ENCODE measurements at places on chromosomes 13 and 19.
A peak's percentile ranks its signal among the peaks of the same experiment; 100 is the strongest.

GRCh38 chr19:40613690-40614621 is 12.8 kb downstream of the LTBP4 start:
- DNase-seq, result peak; percentile 76

- DNase-seq, result no peak
Measured at GRCh38 chr19:29603308-29603707, 2.8 kb upstream of the POP4 start.

DNA sequence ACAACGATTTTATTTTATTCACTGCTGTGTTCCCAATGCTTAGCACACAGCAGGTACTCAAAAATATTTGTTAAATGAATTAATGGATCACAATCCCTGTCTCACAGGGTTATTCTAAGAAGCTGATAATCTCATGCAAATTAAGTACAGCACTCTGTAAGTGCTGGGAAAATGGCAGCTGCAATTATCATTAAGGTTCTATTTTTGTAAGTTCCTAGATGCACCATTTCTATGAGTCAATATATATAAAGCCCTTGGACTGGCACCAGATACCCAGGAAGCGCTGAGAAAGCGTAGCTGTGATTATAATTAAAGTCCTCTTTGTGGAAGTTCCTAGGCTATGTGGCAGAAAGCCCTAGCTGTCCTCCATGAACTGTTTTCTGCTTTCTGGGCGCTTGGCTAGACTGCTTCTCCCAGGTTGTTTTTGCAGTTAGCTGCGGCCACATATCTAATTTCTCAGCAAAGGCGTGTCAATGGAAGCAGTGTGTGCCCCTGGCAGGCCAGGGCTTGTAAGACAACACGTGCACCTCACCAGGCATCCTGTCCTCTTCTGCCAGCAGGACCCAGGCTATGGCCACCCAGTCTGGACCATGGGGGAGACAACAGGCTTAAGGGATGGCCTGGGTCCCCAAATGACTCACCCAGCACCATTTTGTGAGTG is 5.2 kb upstream of the SRRM5 start:
- DNase-seq, result peak; percentile 78

GRCh38 chr13:51222037-51222685 is at the start of gene FAM124A:
FAM124A (plus strand) TSS chr13:51222398; CDS start chr13:51222502, 104 bp downstream.
- no peak for DNase-seq

- DNase-seq, result no peak
Measured at GRCh38 chr13:18948664-18949488, 232.7 kb downstream of the TUBA3C start.

- no peak for DNase-seq
Measured at GRCh38 chr13:54536112-54536511, 1507.5 kb downstream of the OLFM4 start.

- DNase-seq, result no peak
Measured at GRCh38 chr19:531753-532560, at the start of gene CDC34. CDC34 (plus strand) TSS chr19:531760; CDS start chr19:531932, 172 bp downstream.

GRCh38 chr13:62234780-62235440 is 819.3 kb upstream of the PCDH20 start:
- DNase-seq, result no peak

- DNase-seq, result no peak
Measured at GRCh38 chr19:31350693-31351055, 1.4 kb upstream of the TSHZ3 start.

GRCh38 chr13:98782654-98783053 is 30.2 kb upstream of the SLC15A1 start:
- DNase-seq, result no peak

- no peak for DNase-seq
Measured at GRCh38 chr13:26989261-26989956, 182.2 kb downstream of the USP12 start.

DNA sequence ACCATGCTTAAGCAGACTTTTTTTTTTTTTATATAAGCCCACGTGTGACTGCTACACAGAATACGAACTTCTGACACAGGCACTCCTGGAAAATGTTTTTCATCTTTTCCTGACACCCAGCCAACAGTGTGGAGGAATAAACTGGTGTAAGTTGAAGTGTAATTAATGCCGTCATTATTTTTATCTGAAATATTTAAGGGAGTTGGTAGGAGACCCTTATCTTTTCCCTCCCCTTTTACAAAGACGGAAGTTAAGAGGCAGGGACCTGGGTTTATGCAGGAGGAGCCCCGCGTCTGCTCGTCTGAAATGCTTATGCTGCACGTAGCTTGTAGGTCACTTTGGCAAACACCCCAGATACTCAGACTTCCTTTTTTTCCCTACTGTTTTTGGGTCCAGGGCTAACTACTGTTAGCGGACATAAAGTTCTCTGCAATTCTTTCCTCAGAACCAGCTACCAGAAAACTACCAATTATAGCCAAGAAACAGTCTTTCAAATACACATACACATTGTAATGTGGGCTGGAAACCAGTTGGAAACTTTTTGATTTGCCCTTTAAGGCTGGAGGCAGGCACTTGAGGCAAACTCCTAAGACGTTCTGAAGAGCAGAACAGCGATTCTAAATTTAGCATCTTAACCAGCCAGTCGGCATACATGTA is 50.8 kb downstream of the EFNB2 start:
- DNase-seq, result no peak

DNA sequence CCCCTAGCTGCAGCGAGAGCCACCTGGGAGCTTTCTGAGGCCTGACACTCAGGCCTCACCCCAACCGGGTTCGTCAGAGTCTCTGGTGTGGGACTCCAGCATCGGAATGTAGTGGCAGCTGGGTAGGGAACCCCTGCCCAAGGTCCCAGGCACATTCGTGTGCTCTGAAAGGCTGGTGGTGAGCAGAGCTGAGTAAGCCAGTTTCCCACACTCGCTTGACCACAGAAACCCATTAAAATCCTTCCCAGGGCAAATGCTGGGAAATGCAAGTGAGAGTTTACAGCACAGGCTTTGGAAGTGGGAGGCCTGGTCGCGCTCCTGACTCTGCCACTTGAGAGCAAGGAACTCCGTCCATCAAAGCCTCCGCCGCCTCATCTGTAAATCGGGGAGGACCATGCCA is 4.2 kb downstream of the TRAPPC6A start:
- DNase-seq, result no peak

- no peak for DNase-seq
Measured at GRCh38 chr13:44906713-44907112, 82.6 kb downstream of the NUFIP1 start.

DNA sequence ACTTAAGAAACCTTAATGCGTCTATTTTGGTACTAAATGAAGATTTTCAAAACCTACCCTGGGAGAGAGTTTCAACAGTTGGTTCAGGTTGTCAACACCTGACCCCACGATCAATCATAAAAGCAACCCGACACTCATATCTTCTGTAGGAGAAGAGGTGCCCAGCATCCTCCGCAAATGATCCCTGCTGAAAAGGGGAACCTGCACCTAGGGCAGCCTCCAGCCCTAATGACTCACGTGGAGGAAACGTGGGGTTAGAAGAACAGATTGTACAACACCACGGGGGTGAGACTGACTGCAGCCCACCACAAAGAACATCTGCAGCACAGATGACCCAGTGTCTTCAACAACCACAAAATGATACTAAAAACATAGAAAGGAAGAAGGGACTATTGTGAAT is 116.3 kb downstream of the RAB20 start:
- DNase-seq, result no peak

- DNase-seq, result no peak
Measured at GRCh38 chr13:48148454-48148853, 53.5 kb upstream of the MED4 start.

DNA sequence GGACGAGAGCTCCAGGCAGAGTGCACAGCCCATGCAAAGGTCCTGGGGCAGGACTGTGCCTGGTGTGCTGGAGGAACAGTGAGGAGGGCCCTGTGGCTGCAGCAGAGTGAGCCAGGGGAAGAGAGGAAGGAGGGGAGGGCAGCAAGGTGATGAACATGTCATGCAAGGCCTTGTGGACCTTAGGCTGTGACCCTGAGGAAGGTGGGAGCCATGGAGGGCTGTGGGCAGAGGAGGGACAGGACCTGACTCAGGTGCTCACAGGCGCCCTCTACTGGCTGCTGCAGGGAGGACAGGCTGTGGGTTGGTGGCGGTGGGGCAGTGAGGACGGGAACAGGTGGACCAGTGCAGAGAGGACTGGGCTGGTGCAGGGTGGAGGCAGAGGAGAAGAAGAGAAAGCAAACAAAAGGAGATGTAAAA is 170.3 kb downstream of the PTPRS start:
- no peak for DNase-seq

DNA sequence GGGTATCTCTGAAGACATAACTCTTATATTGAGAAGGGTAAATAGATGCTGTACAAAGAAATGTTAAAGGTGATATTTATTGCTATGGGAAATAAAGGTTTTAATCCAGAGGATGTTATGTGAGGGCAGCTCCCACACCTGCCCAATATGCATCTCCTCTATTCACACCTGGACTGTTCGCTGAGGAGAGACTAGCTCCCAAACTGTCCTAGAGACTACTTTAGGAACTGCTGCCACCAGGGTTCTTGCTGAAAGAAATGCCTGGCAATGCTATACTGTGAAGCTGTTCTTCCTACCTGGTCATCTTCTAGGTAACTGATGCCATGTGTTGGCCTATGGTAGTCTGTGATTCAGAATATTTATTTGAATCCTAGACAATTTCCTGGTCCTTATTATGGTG is 1421.5 kb upstream of the SPRY2 start:
- no peak for DNase-seq

DNA sequence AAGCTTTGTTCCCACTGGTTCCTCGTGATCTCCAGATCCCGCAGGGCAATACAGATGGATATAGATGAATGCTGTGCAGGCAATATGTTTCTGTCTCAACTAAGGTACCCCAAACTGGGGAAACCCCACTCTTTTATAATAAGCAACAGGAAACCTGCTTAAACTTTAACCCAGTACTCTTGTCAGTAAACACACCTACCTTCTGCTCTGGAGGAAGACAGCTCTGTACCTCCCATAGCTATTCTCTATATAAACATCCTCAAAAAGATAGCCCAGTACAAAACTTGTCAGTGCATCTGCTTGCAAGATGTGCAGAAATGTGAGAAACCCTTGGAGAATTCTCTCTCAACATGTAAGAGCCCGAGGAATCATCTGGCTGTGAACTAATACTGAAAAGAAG is 583.6 kb downstream of the OLFM4 start:
- DNase-seq, result no peak

DNA sequence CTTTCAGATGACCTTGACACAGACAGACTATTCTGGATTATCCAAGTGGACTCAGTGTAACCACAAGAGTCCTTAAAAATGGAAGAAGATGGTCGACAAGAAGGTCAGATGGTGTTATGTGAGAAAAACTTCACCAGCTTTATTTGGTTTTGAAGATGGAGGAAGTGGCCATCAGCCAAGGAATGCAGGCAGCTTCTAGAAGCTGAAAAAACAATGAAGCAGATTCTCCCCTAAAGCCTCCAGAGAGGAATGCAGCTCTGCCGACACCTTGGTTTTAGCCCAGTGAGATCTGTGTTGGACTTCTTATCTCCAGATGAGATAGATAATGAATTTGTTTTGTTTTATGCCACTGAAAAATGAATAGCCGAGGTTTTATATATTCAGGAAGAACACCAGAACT is 501.5 kb downstream of the DCT start:
- no peak for DNase-seq

GRCh38 chr19:33580645-33581037 is 41.1 kb upstream of the CHST8 start:
- DNase-seq, result no peak

DNA sequence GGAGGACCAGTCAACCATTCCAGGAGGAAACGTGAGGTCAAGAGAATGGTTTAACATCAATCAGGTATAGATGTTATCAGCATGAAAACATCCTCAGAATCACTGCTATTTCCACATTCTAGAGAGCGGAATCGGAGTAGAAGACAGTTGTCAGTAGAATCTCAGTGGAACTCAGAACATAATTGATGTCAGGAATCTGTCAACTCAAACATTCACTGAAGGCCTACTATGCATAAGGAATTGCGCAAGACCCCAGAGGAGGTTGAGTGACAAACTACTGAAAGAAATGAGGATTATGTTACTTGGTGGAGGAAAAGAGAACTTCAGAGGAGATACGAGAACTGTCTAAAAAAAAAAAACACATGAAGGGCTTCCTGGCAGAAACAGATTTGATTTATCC is 97.8 kb downstream of the LHFPL6 start:
- DNase-seq, result no peak

GRCh38 chr13:33548069-33548468 is 262.5 kb upstream of the STARD13 start:
- DNase-seq, result no peak

DNA sequence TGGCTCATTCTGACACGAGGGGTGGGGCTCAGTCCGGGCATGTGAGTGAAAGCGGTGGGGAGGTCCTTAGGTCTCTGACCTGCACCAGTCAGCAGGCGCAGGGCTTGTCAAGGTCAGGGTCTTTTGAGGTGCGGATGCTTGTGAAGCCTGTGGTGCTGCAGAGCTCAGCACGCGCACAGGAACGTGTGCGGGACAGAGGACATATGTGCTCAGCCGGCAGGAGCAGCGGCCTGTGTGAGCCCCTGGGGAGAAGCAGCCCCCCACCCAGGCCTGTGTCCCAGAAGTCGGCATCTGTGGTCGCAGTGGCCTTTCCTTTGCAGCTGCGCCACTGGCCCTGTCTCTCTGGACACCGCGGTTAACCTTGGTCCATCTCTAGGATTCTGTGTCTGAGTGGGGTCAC is 30.9 kb downstream of the ATP4B start:
- no peak for DNase-seq

GRCh38 chr19:7641290-7642276 is 4.7 kb downstream of the STXBP2 start:
- no peak for DNase-seq

- no peak for DNase-seq
Measured at GRCh38 chr13:31950111-31950815, 81.3 kb upstream of the FRY start.

- no peak for DNase-seq
Measured at GRCh38 chr19:5637971-5638370, 15.1 kb downstream of the SAFB start.

DNA sequence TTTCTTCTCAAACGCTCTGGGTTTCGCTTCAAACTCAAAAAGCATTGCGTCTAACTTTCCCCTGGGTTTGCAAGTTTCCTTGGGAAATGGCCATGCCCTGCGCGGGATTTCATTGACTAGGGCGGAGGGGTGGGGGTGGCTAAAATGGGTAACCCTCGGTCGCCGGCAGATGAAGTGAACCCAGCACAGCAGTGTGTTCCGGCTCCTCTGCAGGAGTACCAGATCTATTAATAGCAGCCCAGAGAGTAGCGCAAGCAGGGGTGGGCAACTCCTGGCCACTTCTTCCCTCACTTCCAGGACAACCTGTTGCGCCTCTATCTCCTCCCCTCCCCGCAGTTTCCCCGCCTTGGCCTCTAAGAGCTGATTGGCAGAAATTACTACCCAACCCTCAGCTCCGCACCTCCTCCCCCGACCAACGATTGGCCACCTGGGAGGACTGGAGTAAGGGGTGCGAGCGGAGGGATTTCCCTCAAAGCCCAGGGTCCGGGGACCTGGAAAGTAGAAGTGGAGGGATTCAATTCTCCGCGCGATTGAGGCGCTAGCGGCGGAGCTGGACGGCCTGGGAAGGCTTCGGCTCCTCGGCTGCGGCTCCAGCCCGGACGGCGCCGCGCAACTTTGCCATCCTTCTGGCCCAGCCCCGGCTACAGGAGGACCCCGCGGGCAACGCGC is at the start of gene FREM2:
FREM2 (plus strand) TSS at position 501 of the 669 bp plus-strand sequence. CDS start 268 bp downstream, outside the sequence.
- peak; percentile 31 for DNase-seq

- DNase-seq, result no peak
Measured at GRCh38 chr13:20482275-20482761, 43.3 kb downstream of the CRYL1 start.

All from breast epithelium (tissue), 4 donors.